Stimulated activated CD4-positive, alpha-beta T cell treated with anti-CD3 and anti-CD28 coated beads, Interleukin-15, amount 100 ng/mL, for 1 hour (primary cell): ENCODE measurements at places on chromosomes 13 and 19.

- no peak for DNase-seq
These were observed 314.2 kb downstream of the DLEU7 start for GRCh38 chr13:50529154-50529882.

GRCh38 chr13:70339738-70340137 lies 231.5 kb upstream of the KLHL1 start:
- DNase-seq = no peak

DNA sequence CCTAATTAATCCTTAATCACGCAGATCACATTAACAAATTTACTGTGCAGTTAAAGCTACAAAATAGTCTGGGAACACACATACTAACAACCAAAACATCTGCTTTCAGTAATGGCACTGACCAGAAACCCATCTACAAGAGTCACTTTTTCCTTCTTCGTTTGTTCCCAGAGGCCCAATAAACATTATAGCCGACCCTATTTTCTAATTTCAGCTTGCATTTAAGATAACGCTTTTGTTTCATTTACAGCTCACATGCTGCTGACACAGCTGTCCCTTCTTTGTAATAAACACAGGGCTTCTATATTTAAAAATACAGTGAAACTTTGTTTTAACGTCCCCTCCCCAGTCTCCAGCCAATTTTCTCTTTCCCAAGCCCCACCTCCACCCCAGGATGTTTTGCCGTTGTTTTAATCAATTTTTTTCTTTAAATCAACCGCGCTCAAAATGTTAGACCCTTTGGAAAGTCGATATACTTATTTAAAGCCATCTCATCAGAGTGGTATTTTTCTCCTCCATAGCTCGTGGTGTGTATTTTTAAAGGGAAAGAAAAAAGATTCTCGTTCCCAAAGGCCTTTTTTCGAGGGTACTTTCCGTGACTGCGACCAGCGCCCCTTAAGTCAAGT lies 1.7 kb upstream of the WBP4 start:
- no peak for DNase-seq

DNA sequence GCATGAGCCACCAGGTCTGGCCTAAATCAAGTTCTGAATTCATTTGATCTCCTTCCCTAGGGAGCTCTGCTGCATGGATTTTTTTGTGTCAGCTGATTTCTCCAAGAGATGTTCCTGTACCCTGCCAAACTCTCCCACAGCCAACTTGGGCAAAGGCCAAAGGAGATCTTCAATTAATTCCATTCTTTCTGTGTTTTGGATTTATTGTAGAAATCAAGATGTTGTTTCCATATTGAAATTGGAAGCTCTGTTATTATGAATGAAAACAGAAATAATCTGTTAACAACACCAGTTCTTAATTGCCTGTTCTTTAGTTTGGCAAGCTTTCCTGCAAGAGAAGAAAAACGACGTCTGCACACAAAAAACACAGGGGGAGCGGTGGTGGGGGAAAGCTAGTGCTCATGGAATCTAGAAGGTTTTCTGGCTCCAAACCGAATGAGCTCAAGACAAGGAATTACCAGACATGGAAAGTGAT lies 86.5 kb upstream of the ABCC4 start:
- no peak for DNase-seq

- peak; percentile 78 for DNase-seq
These were observed at the start of gene ARHGAP45 for GRCh38 chr19:1066748-1067340. Gene ARHGAP45, plus strand, starts transcription at chr19:1067167. Its CDS starts 239 bp downstream, at chr19:1067406.

GRCh38 chr19:51689751-51690453 lies 3.2 kb upstream of the SPACA6 start:
- no peak for DNase-seq

DNA sequence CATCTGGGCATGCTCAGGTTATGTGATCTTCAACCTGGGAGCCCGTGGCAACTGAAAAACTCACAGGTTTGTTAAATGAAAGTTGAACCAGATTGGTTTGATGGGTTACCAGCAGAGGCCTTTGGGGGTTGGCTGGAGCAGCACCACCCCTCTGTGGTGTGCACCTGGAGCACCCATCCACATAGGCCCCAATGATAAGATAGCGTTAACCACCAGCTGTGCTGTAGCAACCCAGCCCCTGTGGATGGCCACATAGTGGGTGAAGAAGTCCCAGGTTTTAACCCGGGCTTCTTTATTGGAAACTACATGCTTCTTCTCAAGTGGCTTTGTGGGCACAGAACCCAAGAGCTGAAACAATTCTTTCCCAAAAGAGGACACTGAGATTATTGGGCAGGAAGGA lies 22.6 kb upstream of the MTIF3 start:
- no peak for DNase-seq

DNA sequence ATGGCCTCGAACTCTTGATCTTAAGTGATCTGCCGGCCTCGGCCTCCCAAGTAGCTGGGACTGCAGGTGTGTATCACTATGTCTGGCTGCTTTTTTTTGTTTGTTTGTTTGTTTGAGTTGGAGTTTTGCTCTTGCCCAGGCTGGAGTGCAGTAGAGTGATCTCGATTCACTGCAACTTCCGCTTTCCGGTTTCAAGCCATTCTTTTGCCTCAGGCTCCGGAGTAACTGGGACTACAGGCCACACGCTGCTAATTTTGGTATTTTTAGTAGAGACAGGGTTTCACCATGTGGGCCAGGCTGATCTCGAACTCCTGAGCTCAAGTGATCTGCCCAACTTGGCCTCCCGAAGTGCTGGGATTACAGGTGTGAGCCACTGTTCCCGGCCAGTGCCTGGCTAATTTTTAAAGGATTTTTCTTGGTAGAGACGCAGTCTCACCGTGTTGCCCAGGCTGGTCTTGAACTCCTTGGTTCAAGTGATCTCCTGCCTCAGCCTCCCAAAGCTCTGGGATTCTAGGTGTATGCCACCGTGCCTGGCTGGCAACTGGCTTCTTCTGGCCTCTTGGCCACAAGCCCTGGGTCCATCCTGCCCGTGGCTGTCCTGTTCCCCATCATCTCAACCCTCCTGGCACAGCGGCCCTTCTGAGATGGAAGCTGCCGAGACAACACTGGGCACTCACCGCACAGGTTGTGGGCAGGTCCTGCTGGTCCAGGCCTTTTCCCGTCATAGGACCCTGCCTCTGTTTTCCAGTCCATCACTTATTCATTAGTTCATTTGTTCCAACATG lies 11.5 kb downstream of the TECR start:
- DNase-seq = no peak

- DNase-seq = no peak
These were observed 963 bp downstream of the VPS36 start for GRCh38 chr13:52449331-52450011.

DNA sequence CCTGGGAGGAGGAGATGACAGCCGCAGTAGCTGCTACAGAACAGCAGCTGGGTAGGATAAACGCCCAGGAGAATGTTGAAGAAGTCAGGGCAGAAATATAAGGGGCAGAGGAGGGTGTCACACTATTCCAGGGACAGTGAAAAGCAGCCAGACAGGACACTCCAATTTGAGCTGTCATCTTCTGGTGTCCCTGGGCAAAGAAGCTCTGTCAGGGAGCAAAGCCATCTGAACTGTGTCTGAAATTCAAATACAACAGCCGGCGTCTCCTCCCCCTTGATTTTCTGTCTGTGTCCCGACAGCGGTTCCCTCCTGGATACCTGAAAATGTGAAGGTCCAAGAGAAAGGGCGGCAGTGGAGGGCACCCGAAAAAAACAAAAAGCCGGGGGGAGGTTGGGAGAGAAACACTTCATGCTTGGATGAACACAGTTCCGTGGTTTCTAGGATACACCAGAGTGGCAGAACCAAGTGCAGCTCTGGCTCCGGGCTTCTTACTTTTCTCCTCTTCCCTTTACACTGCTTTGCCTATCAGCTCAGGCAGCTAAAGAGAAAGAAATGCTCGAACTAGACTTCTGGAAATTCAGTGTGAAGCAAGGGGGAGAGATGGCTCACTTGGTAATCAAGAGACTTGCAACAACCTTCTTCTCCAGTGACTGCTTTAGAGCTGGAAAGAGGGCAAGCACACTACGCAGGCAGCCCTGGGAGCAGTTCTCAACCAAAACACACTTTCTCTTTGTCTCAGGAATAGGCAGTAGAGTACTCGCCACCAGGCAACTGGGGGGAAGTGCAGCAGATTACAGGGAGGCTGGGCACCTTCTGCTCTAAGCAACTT lies 465.6 kb downstream of the ITGBL1 start:
- no peak for DNase-seq

- no peak for DNase-seq
These were observed 7.3 kb downstream of the PARP4 start for GRCh38 chr13:24505256-24505655.

DNA sequence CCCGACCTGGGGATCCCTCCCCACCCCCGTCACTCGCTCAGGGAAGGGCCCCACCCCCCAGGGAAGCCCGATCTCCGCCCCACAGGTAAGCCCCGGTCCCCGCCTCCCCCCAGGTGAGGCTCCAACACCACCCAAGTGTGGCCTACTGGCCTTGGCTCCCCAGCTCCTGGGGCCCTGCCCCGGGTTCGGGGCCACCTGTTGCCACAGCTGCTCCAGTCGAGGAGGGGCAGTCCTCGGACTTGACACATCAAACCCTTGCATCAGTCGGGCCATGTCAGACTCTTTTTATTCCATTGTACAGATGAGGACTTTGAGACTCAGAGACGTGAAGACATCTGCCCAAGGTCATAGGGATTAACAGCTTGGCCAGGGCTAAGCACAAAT lies 512 bp downstream of the CC2D1A start:
- no peak for DNase-seq

DNA sequence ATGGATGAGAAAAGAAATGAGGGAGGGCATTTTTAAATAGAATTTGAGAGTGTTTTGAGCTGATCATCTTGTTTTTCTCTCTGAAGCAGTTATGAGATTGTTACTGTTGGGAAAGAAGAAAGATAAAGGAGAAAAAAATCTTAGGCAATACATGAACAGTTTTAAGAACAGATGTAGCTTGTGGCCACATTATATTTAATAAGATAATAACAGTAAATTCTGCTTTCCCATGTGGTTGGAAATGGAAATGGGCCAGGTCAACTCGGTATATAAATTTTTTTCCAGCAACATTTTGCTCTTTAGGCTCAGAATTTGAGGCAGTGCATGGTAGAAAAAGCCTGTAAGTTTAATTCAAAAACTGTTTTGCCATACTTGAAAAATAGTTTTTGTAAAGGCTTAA lies 118.7 kb downstream of the POSTN start:
- no peak for DNase-seq

GRCh38 chr13:93867481-93867880 lies 612.0 kb downstream of the DCT start:
- DNase-seq = no peak

GRCh38 chr13:45748941-45749759 lies 47.0 kb downstream of the CBY2 start:
- DNase-seq = no peak

- no peak for DNase-seq
These were observed 17.6 kb downstream of the EMP3 start for GRCh38 chr19:48342841-48343540.

- no peak for DNase-seq
These were observed 211.5 kb downstream of the URI1 start for GRCh38 chr19:30153326-30154210.

- DNase-seq = no peak
These were observed 61.3 kb upstream of the LRCH1 start for GRCh38 chr13:46491641-46492040.

DNA sequence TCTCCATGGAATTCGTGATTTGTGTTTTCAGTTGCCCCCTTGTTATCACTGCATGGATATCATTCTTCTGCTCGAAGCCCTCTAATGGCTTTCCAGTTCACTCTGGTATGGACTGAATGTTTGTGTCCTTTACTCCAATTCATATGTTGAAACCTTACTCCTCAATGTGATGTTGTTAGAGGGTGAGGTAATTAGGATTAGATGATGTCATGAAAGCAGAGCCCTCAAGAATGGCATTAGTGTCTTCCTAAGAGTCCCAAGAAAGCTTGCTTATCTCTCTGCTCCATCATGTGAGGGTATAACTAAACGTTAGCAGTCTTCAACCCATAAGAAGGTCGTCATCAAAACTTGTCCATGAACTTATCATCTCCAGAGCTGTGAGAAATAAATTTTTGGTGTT lies 1626.3 kb upstream of the MIR17HG start:
- no peak for DNase-seq

DNA sequence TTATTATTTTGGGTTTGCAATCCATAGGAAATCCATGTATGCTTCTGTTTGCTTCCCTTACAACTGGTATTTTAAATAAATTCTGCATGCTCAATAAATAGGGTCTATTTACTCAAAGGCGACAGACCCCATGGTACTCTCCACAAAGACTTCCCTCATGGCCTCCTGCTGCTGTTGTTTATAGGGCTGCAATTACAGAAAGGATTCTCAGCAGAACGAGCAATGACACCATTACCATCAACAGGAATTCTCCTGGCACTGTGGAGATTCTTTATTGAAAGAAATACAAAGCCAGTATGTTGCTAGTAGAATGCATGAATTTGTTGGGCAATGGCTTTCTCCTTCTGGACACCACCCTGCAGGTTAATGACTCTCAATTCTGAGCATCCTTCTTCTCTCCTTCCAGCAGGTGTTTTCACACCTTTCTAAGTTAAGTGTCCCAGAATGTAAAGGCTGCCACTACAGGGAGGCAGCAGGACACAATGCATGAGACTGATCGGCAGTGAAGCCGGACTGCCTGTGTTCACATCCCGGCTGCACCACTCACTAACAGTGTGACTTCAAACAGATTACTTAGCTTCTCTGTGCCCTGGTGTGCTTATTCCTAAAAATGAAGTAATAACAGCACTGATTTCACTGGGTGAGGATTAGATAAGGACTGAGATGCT lies 360.2 kb downstream of the DNAJC15 start:
- DNase-seq = no peak

GRCh38 chr13:34578471-34578870 lies 363.6 kb upstream of the NBEA start:
- DNase-seq = no peak

DNA sequence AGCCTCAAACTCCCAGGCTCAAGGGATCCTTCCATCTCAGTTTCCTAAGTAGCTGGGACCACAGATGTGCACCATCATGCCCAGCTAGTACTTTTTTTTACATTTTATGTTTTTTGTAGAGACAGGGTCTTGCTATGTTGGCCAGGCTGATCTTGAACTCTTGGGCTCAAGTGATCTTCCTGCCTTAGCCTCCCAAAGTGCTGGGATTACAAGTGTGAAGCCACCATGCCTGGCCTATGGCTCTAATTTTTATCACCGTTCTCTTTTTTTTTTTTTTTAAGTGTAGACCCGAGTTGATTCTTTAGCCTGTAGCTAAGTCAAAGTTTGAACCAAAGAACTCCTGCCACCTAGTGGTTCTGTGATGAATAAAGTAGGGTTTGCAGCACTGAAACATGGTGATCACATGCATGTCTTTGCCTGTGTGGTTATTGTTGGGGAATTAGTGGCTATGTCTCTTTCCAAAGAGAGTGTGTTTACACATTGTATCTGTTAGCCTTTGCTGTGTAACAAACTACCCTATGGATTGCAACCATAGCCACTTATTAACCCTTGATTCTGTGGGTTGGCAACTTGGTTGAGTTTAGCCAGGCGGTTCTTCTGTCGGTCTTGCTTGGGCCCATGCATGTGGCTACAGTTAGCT lies 11.6 kb downstream of the NFILZ start:
- DNase-seq = no peak

GRCh38 chr13:51945149-51945548 lies 66.1 kb downstream of the ATP7B start:
- DNase-seq = no peak

GRCh38 chr19:3360421-3361383 lies 5.7 kb upstream of the NFIC start:
- DNase-seq = peak; percentile 81

GRCh38 chr19:47756953-47757608 lies 11.7 kb downstream of the NOP53 start:
- DNase-seq = no peak

GRCh38 chr13:33845572-33846302 lies 27.8 kb downstream of the RFC3 start:
- no peak for DNase-seq

GRCh38 chr13:19864024-19864745 lies 736 bp upstream of the ZMYM5 start:
- peak; percentile 40 for DNase-seq
